ENCODE measurements at places on chromosomes 11 and 22.
A peak's percentile ranks its signal among the peaks of the same experiment; 100 is the strongest.

GRCh38 chr22:23763579-23763945, 772 bp downstream of the C22orf15 start:
- peaks cover 38% of the 10 kb centered on the region for H3K4me1 ChIP-seq
- no peaks in the 10 kb centered on the region for H3K27me3 ChIP-seq
- peak; percentile 24 for DNase-seq

GRCh38 chr11:86955111-86955360, 159 bp downstream of the FZD4 start:
- H3K27me3 ChIP-seq, result peaks cover 5% of the 10 kb centered on the region
- H3K4me1 ChIP-seq, result peaks cover 7% of the 10 kb centered on the region
- DNase-seq, result no peak
- no peaks in the 10 kb centered on the region for H3K36me3 ChIP-seq
- no peak overlapping the region for H3K4me3 ChIP-seq

- H3K27ac ChIP-seq, result no peak overlapping the region
- no peaks in the 10 kb centered on the region for H3K36me3 ChIP-seq
- H3K27me3 ChIP-seq, result no peaks in the 10 kb centered on the region
- no peak for DNase-seq
- H3K4me1 ChIP-seq, result no peaks in the 10 kb centered on the region
These were observed 532.8 kb downstream of the OPCML start for GRCh38 chr11:132999516-132999915.

- H3K4me1 ChIP-seq, result peaks cover 31% of the 10 kb centered on the region
- no peak for DNase-seq
- H3K4me3 ChIP-seq, result no peak overlapping the region
- H3K27me3 ChIP-seq, result no peaks in the 10 kb centered on the region
These were observed 16.0 kb downstream of the STARD10 start for GRCh38 chr11:72777755-72778278.

GRCh38 chr11:14538926-14539554, 18.9 kb upstream of the PSMA1 start:
- H3K27ac ChIP-seq, result no peak overlapping the region
- H3K36me3 ChIP-seq, result no peaks in the 10 kb centered on the region
- no peak for DNase-seq
- no peak overlapping the region for H3K4me3 ChIP-seq

All from CD4-positive, alpha-beta memory T cell (primary cell).